ENCODE measurements at places on chromosomes 1 and 21.

GRCh38 chr21:33848249-33848953, 67.2 kb downstream of the ATP5PO start:
- DNase-seq, result peak; percentile 26

- no peak for DNase-seq
Observed at GRCh38 chr1:64489707-64490106, 19.8 kb downstream of the CACHD1 start.

DNA sequence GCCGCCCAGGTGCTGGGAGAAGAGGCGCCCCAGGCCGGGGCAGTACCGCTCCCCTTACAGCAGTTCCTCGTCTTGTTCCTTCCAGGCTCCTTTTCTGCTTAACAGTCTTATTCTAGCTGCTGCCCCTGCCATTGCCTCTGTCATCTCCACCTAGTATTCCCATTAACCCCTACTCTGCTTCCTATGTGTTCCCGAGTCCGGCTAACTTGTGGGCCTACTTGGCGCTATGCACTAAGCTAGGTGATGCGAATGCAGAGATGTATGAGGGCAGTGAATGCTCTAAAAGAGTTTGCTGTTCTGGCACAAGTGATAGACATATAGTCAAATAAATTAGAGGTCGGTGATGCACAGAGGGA, 276 bp upstream of the IQGAP3 start:
- DNase-seq, result no peak

- no peak for DNase-seq
Observed at GRCh38 chr21:39087238-39088030, 95.8 kb downstream of the PSMG1 start.

- DNase-seq, result no peak
Observed at GRCh38 chr1:8746554-8746953, 70.9 kb downstream of the RERE start.

DNA sequence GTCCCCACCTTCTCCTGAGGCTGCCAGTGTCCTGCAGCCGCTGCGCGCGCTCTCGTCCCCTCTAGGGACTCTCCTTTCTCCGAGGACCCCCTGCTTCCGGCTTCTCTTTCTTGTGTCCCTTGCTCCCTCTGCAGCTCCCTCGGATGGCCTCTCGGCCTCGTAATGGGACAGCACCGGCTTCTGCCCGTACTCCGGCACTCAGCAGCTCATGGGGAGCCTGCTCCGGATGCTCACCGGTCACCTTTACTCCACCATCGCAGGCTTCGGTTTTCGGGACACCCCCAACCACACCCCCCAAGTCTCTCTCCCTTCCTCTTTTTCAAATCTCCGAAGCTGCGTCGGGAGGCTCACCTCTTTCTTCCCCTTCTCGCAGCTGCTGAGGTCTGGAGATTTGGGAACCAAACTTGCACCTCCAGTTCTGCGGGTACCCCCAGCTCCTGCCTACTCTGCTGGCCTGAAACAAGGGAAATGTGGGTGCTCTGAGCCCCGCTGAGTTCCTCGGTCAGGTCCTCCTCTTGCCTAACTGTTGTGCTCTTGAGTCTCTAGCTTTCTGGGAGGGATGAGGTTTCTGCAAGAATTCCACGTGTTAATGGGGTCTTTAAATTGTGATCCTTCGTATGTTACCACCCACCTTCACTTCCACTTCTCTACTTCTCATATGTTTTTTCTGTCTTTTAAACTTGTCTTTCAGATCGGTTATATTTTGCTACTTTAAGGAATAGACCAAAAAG, 930 bp downstream of the CDC14A start:
- DNase-seq, result peak; percentile 62

DNA sequence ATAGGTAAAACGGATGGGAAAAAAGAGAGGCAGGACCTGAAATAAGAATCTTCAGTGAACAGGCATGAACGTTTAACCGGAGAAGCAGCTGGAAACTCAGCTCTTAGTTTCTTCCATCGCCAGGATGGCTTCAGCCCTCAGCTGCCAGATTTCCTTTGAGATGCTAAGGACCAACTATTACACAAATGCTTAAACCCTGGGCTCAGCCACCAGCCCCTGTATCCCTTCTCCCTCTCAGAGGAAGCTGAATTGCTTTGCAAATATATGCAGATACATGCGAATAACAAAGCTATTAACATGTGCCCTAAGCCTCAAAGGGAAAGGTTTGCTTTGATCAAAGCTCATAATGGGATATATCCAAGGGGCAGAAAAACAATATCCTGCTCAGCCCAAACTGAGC, 515.1 kb downstream of the OMA1 start:
- no peak for DNase-seq

- no peak for DNase-seq
Observed at GRCh38 chr1:119859647-119860046, 36.7 kb downstream of the ADAM30 start.

DNA sequence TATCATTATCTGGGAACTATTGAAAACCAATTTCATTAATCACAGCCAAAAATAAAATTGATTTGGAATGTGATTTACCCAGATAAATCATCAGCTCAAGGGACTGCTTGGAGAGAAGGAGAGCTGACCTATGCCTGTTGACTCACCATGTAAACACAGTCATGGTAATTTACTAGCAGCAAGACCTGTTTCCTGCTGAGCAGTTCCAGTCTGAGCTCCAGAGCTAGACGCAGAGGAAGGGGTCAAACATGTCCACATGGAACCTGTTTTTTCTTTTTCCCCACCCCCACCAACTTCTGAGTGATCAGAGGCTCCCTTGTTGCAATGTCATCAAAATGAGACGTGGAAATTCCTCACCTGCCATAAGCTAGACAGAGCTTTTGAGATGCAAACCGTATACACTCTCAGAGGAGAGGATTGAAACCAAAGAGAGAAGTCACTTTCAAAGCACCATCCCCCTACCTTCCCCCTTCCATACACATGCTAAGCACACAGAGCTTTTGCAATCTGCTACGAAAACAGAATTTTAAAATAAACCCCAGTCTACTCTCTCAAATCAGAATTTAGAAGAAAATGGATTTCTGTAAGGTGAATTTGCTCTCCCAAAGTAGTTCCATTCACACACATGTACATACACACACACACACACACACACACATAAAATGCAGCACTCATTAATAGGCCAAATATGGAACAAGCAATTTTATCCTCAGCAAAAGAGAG, 55.9 kb upstream of the PTGFRN start:
- peak; percentile 72 for DNase-seq

- no peak for DNase-seq
Observed at GRCh38 chr1:25948641-25949040, 42.4 kb upstream of the STMN1 start.

GRCh38 chr1:96309783-96310182, 411.8 kb upstream of the PTBP2 start:
- no peak for DNase-seq

GRCh38 chr1:225441314-225442122, 13.7 kb upstream of the LBR start:
- DNase-seq, result peak; percentile 86

- no peak for DNase-seq
Observed at GRCh38 chr1:154748405-154748775, 121.7 kb downstream of the KCNN3 start.

DNA sequence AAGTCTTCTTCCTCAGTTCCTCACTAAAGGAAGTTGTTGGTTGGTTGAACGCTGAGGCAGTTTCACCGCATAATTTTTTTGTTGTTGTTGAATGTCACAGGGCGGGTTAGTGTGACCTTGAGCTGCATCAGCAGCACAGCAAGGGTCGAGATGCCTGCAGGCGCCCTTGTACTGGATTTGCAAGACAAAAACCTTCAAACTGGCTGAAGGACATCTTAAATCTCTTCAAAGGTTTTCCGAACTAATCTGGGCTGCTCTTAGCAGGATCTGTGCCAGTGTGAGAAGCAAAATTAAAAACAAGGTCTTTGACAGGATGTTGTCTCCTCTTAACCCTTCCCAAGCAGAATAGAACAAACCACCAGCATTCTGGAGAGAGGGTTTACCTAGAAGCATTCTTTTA, 59.4 kb downstream of the NRIP1 start:
- no peak for DNase-seq

DNA sequence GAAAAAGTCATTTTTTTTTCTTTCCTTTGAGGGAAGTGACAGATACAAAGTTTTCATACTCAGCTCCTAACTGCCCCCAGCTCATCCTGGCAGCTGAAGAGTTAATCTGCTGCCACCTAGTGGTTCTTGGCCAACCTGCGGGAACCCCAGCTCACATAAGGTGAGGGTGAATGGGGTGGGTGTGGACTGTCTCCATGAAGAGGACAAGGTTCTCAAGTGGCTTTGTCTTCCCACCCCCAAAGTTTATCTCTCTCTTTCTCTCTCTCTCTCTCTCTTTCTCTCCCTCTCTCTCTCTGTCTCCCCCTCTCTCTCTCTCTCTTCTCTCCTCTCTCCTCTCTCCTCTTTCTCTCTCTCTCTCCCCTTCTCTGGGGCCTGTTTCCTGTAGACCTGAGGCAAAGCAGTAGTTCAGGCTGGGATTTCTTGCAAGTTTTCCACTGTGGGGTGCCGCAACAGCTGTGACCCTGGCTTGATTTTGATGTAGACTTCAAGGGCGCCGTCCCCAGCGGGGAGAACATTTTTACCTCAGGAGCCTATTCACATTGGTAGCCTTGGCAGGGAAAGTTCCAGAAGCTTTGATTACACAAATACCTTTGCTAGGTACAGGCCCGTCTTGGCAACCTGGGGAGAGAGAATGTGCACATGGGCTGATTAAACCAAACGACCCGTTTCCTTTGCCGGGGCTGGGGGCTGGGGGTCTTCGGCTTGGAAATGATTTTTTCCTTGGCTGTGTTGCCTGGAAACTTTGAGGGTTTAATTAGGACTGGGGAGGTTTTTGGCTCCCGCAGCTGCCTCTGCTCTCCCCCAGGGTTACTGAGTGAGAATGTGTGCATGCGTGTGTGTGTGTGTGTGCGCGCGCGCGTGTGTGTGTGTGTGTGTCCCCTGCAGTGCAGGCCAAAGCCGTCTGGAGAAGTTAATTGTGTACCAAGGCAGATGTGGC, 135.9 kb downstream of the TM2D1 start:
- DNase-seq, result peak; percentile 74

GRCh38 chr1:215084621-215085020, 2.1 kb downstream of the KCNK2 start:
- no peak for DNase-seq

DNA sequence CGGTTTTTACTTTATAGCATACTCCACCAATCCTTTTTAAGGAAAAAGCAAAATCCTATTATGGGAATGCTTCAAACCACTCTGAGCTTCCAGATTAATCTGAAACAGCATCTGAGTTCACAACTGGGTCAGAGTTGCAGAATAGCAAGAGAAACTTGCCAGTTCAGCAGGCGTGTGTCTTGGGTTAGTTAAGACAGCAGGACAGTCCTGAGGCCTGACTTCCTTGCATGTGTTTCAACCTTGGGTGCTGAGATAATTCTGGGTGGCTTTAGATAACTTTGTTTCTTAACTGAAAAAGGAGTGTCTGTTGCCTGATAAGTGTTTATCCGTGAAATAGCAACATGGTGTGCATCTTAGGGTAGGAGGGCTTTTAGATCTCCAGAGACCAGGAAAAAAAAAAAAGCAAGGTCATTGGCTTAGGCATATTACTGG, 169.2 kb downstream of the DHRS3 start:
- no peak for DNase-seq

GRCh38 chr1:175154629-175155472, 37.7 kb downstream of the KIAA0040 start:
- DNase-seq, result peak; percentile 83

GRCh38 chr1:24501371-24502064, 1.1 kb upstream of the RCAN3 start:
- DNase-seq, result peak; percentile 58

DNA sequence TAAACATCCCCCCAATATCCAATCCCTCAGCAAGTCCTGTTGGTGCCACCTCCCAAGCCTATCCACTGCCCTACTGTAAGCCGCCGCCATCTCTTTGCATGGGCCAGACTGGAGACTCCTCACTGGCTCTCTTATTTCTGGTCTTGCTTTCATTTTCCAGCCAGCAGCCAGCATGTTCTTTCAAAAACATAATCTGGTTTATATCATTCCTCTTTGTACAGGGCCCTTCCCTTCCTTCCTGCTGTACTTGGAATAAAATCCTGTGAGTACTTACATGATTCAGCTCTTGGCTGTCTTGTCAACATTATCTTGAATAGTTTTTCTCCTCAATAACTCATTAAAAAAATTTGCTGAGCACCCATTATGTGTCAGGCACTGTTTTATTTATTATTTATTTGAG, 28.2 kb downstream of the TLR5 start:
- no peak for DNase-seq

DNA sequence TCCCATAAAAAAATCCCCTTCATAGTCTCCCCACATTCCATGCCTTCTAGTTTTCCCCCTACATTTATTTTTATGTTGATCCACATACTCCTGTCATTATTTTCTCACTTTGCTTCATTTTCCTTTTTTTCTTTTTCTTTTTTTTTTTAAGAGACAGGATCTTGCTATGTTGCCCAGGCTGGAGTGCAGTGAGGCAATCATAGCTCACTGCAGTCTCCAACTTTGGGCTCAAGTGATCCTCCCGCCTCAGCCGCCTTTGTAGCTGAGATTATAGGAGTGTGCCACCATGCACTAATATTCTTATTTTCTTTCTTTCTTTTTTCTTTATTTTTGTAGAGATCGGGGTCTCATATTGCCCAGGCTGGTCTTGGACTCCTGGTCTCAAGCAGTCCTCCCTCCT, 7.8 kb downstream of the RNF2 start:
- DNase-seq, result no peak

GRCh38 chr1:56688522-56689026, 43.5 kb downstream of the PRKAA2 start:
- no peak for DNase-seq

DNA sequence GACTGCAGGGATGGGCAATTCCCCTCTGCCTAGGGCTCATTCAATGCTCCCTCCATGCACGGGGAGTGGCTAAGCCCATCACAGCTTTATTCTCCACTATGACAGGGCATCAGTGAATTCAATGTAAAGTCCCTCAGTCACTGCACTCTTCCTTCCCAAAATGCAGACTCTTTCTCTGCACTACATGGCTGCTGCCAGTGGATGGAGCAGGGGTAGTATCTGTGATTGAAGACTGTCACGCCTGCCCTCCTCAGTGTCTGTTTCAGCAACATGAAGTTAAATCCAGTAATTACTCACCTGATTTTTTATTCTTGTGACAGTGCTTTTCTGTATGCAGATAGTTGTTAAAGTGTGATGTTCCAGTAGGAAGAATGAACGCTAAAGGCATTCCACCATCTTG, 1323.2 kb downstream of the AMY1C start:
- no peak for DNase-seq

DNA sequence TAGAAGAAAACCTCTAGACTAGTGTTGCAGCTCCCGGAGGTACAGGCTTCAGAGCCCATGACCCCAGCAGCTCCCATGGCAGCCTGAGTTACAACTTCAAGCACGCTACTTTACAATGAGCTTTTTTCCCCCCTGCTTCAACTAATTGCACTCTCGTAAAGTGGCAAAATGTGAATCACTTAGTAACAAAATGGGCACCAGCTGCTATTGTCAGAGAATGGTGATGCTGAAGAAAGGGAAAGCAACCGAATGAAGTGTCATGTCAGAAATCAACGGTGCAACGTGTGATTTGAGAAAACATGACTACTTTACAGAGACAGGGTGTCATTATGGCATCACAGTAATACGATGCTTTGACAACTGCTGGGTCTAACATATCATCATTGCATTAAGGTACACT, 40.5 kb downstream of the ESRRG start:
- DNase-seq, result no peak

GRCh38 chr1:181141431-181141910, 53.0 kb downstream of the IER5 start:
- DNase-seq, result no peak
